ENCODE measurements at places on chromosomes 2 and 18. TPM values are rescaled to one million over a fixed set of nuclear protein-coding genes. Genes with fewer than 3 reads are reported as not detected.

Gene PLCD4
- total RNA-seq = 2.5 TPM

Gene CYTIP
- total RNA-seq = 1.4 TPM

Gene SOWAHC
- 17.7 TPM for total RNA-seq

Gene KIAA2012
- not detected for total RNA-seq

Gene FAM110C
- not detected for total RNA-seq

Gene DTNA
- 11.5 TPM for total RNA-seq

DNA sequence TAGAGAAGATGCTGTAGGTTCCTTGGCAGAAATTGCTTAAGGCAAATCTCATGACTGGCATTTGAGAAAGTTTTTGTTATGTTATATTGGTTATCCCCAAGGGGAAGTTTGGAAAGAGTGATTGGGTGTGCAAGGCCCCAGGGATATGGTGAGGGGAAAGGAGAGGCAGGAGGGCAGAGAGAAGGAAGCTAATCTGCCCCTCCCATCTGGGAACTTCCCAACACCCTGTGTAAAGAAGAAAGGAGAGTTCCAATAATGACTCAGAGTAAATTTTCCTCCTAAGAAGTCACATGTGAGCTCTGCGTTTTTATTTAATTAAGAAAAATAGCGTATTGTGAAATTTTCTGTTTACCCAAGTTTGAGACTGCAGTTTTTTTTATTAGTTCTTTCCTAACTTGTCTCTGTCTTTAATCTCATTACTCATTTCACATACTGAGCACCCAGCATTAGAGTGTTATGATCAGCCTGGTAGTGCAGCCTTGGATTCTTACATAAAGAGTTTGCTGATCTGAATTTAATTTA, 3.1 kb upstream of the KYNU start:
- no peaks in the 10 kb centered on the region for H3K36me3 ChIP-seq
- H3K4me3 ChIP-seq = no peak overlapping the region
- H3K27ac ChIP-seq = peak overlapping the region; percentile 97
- H3K27me3 ChIP-seq = no peaks in the 10 kb centered on the region
- no peak for DNase-seq

GRCh38 chr2:151302879-151303278, 13.4 kb upstream of the NMI start:
- H3K27me3 ChIP-seq = no peaks in the 10 kb centered on the region
- no peak overlapping the region for H3K4me3 ChIP-seq
- DNase-seq = peak; percentile 90
- H3K4me1 ChIP-seq = peaks cover 9% of the 10 kb centered on the region

DNA sequence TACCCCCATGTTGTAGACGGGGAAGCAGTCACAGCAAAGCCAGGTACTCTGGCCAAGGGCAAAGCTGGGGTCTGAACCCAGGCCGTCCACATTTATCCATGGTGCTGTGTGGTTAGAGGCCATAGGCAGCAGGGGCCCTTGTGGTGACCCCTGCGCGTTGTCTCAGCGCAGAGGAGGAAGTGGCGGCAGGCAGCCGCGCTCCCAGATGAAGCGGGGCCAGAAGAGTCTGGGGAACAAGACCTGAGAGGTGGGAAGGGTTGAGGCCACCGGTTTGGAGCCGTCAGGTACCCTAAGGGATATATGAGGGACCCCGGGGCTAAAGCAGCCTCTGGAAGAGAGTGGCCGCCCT, 770 bp downstream of the ZNF396 start:
- H3K27ac ChIP-seq = no peak overlapping the region
- peaks cover 22% of the 10 kb centered on the region for H3K4me1 ChIP-seq
- DNase-seq = peak; percentile 25
- H3K27me3 ChIP-seq = peaks cover 20% of the 10 kb centered on the region
- H3K36me3 ChIP-seq = no peaks in the 10 kb centered on the region

- H3K36me3 ChIP-seq = no peaks in the 10 kb centered on the region
- H3K4me3 ChIP-seq = no peak overlapping the region
- no peak overlapping the region for H3K27ac ChIP-seq
- no peaks in the 10 kb centered on the region for H3K4me1 ChIP-seq
- no peaks in the 10 kb centered on the region for H3K27me3 ChIP-seq
- no peak for DNase-seq
These were observed 240.2 kb upstream of the SLC14A2 start for GRCh38 chr18:45374878-45375630.

- H3K4me1 ChIP-seq = no peaks in the 10 kb centered on the region
- no peak overlapping the region for H3K27ac ChIP-seq
These were observed 493.8 kb downstream of the NRXN1 start for GRCh38 chr2:50538147-50538546.

- no peak overlapping the region for H3K4me3 ChIP-seq
- no peak for DNase-seq
- H3K36me3 ChIP-seq = no peaks in the 10 kb centered on the region
- no peak overlapping the region for H3K27ac ChIP-seq
- no peaks in the 10 kb centered on the region for H3K27me3 ChIP-seq
- no peaks in the 10 kb centered on the region for H3K4me1 ChIP-seq
These were observed 43.8 kb downstream of the SKA1 start for GRCh38 chr18:50418650-50419049.

DNA sequence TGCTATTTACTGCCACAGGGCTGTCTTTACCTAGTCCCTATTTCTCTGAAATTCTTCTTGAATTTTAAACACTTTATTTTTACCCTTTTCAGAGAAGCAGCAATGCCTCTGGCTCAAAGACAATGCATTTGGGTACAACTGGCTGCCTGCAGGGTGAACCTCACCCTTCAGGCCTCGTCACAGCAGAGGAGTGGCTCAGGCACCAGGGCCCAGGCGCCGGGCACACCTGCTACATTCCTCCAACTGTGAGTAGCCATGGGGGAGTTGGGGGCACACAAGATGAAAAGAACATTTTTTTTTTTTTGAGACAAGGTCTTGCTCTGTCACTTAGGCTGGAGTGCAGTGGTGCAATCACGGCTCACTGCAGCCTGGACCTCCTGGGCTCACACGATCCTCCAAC, 74.9 kb upstream of the KCNE4 start:
- H3K4me1 ChIP-seq = peaks cover 6% of the 10 kb centered on the region
- no peak overlapping the region for H3K4me3 ChIP-seq
- DNase-seq = no peak
- no peak overlapping the region for H3K27ac ChIP-seq
- H3K27me3 ChIP-seq = no peaks in the 10 kb centered on the region
- H3K36me3 ChIP-seq = no peaks in the 10 kb centered on the region

- H3K4me3 ChIP-seq = no peak overlapping the region
- no peak overlapping the region for H3K27ac ChIP-seq
- H3K36me3 ChIP-seq = no peaks in the 10 kb centered on the region
- DNase-seq = no peak
- H3K4me1 ChIP-seq = no peaks in the 10 kb centered on the region
- no peaks in the 10 kb centered on the region for H3K27me3 ChIP-seq
These were observed 420.3 kb upstream of the FSIP2 start for GRCh38 chr2:185318271-185318724.

GRCh38 chr2:85254540-85255300, 73.1 kb downstream of the TGOLN2 start:
- no peaks in the 10 kb centered on the region for H3K27me3 ChIP-seq
- H3K27ac ChIP-seq = no peak overlapping the region
- H3K4me3 ChIP-seq = no peak overlapping the region
- H3K4me1 ChIP-seq = peaks cover 48% of the 10 kb centered on the region
- H3K36me3 ChIP-seq = no peaks in the 10 kb centered on the region

GRCh38 chr2:176293334-176293733, 24.1 kb downstream of the MTX2 start:
- H3K27me3 ChIP-seq = no peaks in the 10 kb centered on the region
- peaks cover 14% of the 10 kb centered on the region for H3K4me1 ChIP-seq
- no peaks in the 10 kb centered on the region for H3K36me3 ChIP-seq
- DNase-seq = no peak
- H3K27ac ChIP-seq = no peak overlapping the region
- H3K4me3 ChIP-seq = no peak overlapping the region

- no peaks in the 10 kb centered on the region for H3K27me3 ChIP-seq
- no peak overlapping the region for H3K27ac ChIP-seq
- peaks cover 39% of the 10 kb centered on the region for H3K4me1 ChIP-seq
- no peak for DNase-seq
These were observed 15.0 kb downstream of the KANSL3 start for GRCh38 chr2:96623116-96623515.

DNA sequence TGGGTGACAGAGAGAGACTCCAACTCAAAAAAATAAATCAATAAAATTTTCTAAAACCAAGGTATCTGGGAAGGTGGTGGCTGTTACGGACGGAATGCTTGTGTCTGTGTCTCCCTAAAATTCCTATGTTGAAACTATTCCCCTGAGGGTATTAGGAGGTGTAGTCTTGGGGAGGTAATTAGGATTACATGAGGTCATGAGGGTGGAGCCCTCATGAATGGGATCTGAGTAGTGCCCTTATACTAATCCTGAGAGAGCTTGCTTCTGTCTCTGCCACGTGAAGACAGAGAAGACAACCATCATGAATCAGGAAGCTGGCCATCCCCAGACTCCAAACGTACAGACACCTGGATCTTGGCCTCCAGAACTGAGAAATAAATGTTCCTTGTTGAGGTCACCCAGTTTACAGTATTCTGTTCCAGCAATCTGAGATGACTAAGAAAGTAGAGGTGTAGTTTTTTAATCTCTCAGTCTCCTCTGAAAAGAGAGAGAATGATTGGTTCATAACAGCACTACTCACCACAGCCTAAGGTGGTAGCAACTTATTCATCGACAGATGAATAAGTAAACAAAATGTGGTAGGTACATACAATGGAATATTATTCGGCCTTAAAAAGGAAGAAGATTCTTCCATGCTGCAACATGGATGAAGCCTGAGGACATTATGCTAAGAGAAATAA, 38.4 kb downstream of the TGFBRAP1 start:
- DNase-seq = no peak
- no peak overlapping the region for H3K4me3 ChIP-seq
- no peaks in the 10 kb centered on the region for H3K27me3 ChIP-seq

- H3K27ac ChIP-seq = peak overlapping the region; percentile 73
- no peaks in the 10 kb centered on the region for H3K36me3 ChIP-seq
- peaks cover 16% of the 10 kb centered on the region for H3K4me1 ChIP-seq
- no peaks in the 10 kb centered on the region for H3K27me3 ChIP-seq
These were observed 266.9 kb upstream of the DSEL start for GRCh38 chr18:67783196-67783946.

GRCh38 chr2:37708146-37708545, 36.7 kb upstream of the CDC42EP3 start:
- DNase-seq = no peak
- no peaks in the 10 kb centered on the region for H3K27me3 ChIP-seq
- peaks cover 36% of the 10 kb centered on the region for H3K4me1 ChIP-seq
- H3K27ac ChIP-seq = no peak overlapping the region

DNA sequence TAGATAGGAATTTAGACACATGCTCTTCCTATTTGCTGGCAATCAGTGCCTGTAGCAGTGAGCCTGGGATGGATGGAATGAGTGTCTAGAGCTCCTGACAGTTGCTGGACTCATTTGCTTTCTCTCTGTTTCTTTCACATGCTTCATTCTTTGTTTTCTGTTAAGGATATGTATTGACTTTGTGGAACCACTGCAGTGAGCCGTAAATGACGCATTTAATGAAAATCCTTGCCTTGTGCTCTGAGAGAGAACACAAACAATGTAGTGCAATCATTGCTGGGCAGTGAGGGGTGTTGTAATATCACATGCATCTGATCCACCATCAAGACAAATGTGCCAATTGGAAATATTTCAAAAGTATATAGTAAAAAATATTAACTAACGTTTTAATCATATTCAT, 25.2 kb upstream of the CDH20 start:
- H3K27me3 ChIP-seq = no peaks in the 10 kb centered on the region
- no peak for DNase-seq
- H3K36me3 ChIP-seq = no peaks in the 10 kb centered on the region
- no peak overlapping the region for H3K4me3 ChIP-seq
- H3K4me1 ChIP-seq = no peaks in the 10 kb centered on the region

DNA sequence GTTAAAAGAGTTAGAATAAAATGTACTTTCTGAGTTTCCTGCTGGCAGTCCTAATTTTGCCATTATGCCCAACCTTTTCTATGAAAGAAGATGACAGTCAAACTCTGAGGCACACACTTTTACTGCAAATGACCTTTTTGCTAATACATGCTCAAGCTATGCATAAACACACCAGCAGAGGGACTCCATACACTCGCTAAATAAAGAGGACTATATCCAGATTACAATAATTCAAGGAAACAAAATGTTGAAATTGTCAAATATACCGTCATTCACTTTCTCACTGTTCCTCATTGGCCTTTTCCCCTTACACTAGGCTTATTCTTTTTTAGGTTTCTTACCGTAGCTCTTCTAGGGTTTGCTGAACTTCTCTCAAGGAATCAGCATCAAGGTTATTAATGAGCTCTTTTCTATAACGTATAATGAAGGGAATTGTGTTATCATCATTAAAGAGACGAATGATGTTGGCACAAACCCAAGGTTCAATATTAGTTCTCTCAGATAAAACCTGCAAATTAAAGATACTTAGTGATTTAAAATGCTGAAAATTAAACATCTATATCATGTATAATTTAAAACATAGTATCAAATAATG, 25.7 kb downstream of the SRBD1 start:
- no peaks in the 10 kb centered on the region for H3K4me1 ChIP-seq
- peak; percentile 41 for DNase-seq
- H3K36me3 ChIP-seq = no peaks in the 10 kb centered on the region

DNA sequence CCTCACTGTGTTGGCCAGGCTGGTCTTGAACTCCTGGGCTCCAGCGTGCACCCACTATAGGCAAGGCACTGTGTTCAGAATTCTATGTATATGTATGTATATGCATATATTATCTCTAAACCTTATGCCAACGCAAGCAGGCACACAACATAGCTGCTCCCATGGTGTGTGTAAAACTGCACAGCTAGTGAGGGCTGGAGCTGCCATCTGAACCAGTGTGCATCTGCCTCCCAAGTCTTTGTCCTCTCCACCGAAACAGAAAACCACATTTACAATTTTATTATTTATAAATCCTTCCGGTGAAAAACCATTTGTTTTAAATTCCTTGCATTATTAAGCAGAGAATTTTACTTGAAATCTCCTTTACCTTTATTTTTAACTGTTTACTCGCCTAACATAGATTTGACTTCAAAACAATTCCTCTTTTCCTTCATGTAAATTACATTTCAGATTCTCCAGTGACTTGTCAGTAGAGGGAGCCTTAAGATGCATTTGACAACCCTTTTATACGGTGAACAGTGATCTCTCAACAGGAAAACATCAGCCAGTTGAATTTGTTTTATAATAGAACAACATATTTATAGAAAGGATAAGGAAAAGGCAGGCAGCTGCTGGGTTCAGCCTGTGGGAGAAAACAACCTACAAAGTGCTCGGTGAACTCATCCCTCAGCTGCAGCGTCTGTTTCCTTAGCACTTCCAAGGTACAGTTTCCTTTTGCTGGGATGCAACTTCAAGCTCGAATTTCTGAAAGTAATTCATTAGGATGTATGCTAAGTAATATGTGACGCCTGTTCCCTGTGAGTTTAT, 101.2 kb downstream of the MYT1L start:
- no peaks in the 10 kb centered on the region for H3K36me3 ChIP-seq
- H3K27me3 ChIP-seq = no peaks in the 10 kb centered on the region
- H3K27ac ChIP-seq = no peak overlapping the region
- no peaks in the 10 kb centered on the region for H3K4me1 ChIP-seq
- H3K4me3 ChIP-seq = no peak overlapping the region

DNA sequence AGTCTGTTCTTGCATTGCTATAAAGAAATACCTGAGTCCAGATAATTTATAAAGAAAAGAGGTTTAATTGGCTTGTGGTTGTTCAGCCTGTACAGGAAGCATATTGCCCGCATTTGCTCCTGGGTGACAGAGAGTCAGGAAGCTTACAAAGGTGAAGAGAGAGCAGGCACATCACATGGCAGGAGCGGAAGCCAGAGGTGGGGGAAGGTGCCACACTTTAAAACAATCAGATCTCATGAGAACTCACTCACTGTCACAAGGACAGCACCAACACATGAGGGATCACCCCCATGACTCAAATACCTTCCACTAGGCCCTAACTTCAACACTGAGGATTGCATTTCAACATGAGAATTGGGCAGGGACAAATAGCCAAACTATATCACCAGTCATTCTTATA, 124.8 kb upstream of the COL5A2 start:
- no peak overlapping the region for H3K4me3 ChIP-seq
- H3K4me1 ChIP-seq = no peaks in the 10 kb centered on the region
- H3K27ac ChIP-seq = no peak overlapping the region
- H3K27me3 ChIP-seq = no peaks in the 10 kb centered on the region
- no peak for DNase-seq

Data from osteoblast (primary cell).